AML-193 (cell line): ENCODE measurements at places on chromosomes 13 and 19.
A peak's percentile ranks its signal among the peaks of the same experiment; 100 is the strongest.

DNA sequence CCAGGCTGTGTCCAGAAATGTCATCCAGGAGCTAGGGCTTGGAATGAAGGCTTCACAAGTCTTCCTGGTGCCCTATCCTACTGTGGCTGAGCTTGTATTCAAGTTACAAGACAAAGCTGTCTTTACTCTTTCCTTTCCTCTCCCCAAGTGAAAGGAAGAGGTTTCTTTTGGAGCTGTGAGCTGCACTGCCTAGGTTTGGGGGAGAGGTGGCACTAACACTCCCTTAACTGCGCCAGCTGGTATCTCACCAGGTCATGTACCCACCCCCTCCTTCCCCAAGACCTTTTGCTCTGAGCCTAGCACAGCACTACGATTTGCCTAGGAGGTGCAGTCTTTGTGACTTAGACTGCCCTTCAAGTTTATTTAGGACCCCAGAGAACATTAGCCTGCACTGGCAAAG is 2053.6 kb upstream of the PRR20A start:
- DNase-seq, result no peak

GRCh38 chr13:99922631-99923404 is 48.7 kb downstream of the ZIC5 start:
- DNase-seq, result no peak

GRCh38 chr19:45179072-45179891 is 698 bp downstream of the BLOC1S3 start:
- no peak for DNase-seq

- no peak for DNase-seq
These were observed 13.0 kb downstream of the ARHGEF1 start for GRCh38 chr19:41895745-41896580.

GRCh38 chr13:28728642-28729041 is 9.9 kb upstream of the SLC46A3 start:
- DNase-seq, result no peak

- DNase-seq, result no peak
These were observed 12.7 kb upstream of the FKRP start for GRCh38 chr19:46732966-46733689.

GRCh38 chr19:45895519-45895972 is 6.9 kb downstream of the MYPOP start:
- no peak for DNase-seq

- no peak for DNase-seq
These were observed 22.0 kb downstream of the NOTCH3 start for GRCh38 chr19:15178629-15179308.

GRCh38 chr19:45733160-45733810 is at the start of gene MEIOSIN:
TSS of gene MEIOSIN (plus strand) at chr19:45733439. CDS start at chr19:45735377, 1,938 bp downstream.
- DNase-seq, result no peak

GRCh38 chr19:341386-342127 is 3.0 kb downstream of the MIER2 start:
- no peak for DNase-seq

GRCh38 chr13:110403315-110403714 is 96.2 kb downstream of the COL4A2 start:
- no peak for DNase-seq

GRCh38 chr19:51702103-51702824 is 9.1 kb downstream of the SPACA6 start:
- no peak for DNase-seq

GRCh38 chr13:43360171-43360570 is 336.8 kb downstream of the DNAJC15 start:
- DNase-seq, result no peak

- DNase-seq, result no peak
These were observed 1.2 kb upstream of the GPX4 start for GRCh38 chr19:1102407-1103131.

- no peak for DNase-seq
These were observed 236.5 kb downstream of the DCLK1 start for GRCh38 chr13:35894636-35895035.

DNA sequence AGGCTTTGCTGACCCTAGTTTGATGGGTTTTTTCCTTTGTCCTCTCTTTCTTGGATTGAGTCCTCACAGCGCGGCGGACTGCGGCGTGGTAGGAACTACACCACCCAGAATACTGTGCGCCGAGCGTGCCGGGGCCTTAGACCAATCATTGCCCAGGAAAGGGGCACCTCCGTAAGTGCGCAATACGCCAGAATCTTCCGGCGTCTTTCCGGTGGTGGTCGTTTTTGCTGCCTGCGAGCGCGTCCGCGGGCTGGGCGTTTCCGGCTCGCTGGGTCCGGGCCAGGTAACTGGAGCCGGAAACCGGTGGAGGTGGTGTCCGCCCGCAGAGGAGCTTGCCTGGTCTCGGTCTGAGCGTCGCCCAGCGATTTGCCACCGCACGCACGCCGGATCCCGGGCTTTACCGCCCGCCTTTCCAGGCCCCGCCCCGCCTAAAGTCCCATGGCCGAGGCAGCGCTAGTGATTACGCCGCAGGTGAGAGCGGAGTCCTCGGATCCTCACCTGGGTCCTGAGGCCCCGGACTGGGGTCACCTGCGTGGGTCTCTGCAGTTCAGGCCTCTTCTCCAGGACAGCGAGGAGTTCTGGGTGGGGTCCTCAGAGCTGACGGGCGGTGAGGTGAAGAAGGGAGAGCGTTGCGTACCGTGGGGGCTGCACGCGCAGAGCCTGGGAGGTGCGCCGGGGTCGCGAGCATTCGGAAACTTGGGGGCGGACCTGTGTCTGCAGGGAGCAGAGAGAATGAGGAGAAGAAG is at the start of gene ZNF549:
Gene ZNF549, plus strand, starts transcription at position 221 of the 746 bp plus-strand sequence. Its CDS starts 218 bp downstream, at position 439.
- peak; percentile 74 for DNase-seq

DNA sequence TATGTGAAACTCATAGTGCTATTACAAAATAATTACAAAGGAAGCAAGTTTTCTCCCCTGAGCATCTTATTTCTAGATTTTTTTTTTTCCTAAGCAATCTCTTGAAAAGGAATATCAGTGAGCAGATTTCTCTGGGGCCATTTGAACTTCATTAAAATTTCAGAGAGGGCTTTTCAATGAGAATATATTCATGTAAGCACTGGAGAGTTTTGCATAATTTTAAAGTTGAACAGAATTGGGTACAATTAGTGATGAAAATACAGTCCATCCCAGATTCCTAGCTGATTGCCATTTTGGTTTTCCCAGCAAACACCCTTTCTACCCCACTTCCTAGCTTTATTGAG is 66.8 kb upstream of the RNF113B start:
- no peak for DNase-seq

- peak; percentile 39 for DNase-seq
These were observed 2.1 kb downstream of the TEX30 start for GRCh38 chr13:102771298-102772041.

- DNase-seq, result no peak
These were observed 77.0 kb downstream of the CAB39L start for GRCh38 chr13:49366841-49367240.

DNA sequence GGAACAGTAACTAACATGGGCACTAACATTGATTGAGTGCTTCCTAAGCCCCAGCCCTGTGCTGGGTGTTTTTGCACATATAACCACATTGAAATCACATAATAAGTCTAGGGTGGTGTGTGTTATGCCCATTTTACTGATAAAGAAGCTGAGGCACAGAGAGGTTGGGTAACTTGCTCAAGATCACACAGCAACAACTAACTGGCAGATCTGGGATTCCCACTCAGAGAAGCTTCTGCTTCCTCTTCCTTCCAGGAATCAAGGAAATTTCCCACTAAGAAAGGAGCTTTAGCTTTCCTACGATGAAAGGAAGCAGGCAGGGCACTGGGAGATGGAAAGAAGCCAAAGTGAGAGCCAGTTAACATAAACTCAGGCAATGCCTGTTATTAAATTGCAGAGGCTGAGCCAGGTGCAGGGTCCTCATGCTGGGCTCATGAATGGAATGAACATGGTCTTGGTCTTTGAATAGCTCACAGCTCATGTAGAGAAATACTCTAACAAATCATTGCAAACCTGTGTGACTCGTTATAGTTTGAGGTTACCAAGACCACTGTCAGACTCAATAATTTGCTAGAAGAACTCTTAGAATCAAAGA is 10.1 kb downstream of the SSC5D start:
- no peak for DNase-seq
